Activated CD8-positive, alpha-beta memory T cell treated with anti-CD3 and anti-CD28 coated beads for 1 hour (primary cell): ENCODE measurements at places on chromosomes 7 and 10.

- DNase-seq, result no peak
These were observed 8.9 kb downstream of the PURB start for GRCh38 chr7:44876393-44876792.

DNA sequence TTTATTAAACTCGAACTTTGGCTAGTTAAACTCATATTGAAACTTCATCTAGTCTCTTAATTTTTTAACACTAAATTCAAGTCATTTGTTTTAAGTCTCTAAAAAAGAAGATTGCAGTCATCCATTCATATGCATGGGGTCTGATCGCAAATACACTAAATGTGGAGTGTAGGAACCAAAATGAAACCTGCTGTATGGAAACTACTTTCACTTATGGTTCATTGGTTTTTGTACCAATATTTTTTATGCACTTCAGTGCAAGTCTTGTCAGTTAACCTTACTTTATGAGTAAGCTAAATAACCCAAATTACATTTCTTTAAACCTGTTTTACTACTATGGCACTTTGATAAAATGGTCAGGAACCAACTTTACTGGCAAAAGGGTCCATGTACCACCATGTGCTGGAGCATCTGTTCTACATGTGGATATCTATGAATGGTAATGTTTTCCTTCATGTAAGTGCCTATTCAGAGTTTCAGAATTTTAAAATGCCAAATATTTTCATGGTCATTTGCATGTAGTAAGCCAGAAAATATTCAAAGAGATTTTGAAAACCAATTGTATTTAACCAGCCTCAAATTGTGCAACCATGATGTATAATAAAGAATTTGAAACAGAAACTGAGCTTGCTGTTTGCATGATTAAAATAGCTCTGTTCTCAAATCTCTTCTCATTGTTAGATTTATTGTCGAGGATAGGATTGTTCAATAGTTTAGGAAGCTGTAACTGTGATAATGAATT, 7.6 kb upstream of the SUPV3L1 start:
- no peak for DNase-seq

GRCh38 chr7:43584195-43584586, 1.3 kb downstream of the STK17A start:
- DNase-seq, result no peak

DNA sequence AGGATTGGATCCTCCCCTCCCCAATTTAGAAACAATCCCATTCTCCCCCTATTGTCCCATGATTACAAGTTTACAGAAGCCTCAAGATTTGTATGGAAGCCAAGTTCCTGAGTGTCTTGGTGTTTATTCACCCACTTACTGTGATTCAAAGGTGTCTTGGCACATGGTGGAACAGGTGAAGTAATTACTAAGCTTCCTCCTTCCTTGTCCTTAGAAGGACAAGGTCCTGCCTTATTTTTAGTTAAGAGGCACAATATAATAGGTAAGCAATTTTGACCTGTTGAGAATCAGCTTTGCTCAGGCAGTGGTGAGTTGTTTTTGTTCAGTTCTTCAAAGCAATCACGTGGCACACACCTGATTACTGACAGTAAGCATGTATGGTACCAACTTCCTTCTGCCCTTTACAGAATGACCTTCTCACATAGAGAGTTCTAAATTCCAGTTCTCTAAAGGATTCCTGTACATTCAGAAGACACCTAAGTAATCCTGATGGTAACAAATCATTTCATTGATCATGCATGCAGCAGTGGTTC, 60.7 kb upstream of the SLC13A1 start:
- no peak for DNase-seq

GRCh38 chr7:81887098-81888090, 117.5 kb upstream of the HGF start:
- no peak for DNase-seq

GRCh38 chr7:45937862-45938261, 16.8 kb upstream of the IGFBP3 start:
- no peak for DNase-seq

- DNase-seq, result no peak
These were observed 106.2 kb downstream of the ZFAND4 start for GRCh38 chr10:45566415-45566814.

DNA sequence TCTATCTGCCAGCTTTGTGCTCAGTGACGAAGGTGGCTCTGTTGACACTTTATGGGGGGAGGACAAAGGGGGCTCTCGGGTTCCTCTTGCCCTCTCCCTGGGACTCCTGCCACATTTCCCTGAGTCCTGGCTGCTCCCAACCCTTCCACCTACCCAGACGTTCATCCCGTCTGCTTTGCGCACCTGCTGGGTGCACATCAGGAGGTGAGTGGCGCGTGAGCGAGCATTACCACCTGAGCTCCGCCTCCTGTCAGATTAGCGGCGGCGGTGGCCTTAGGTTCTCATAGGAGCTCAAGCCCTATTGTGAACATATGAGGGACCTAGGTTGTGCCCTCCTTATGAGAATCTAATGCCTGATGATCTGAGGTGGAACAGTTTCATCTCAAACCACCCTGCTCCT, 137.2 kb downstream of the DYNC2I1 start:
- no peak for DNase-seq

- no peak for DNase-seq
These were observed 63.3 kb upstream of the CHST15 start for GRCh38 chr10:124156524-124157260.

- DNase-seq, result no peak
These were observed 181.7 kb downstream of the TCF7L2 start for GRCh38 chr10:113131613-113132261.

GRCh38 chr10:17811146-17811865, 2.2 kb downstream of the MRC1 start:
- no peak for DNase-seq

- no peak for DNase-seq
These were observed 325.6 kb downstream of the ZWINT start for GRCh38 chr10:56035489-56035888.

DNA sequence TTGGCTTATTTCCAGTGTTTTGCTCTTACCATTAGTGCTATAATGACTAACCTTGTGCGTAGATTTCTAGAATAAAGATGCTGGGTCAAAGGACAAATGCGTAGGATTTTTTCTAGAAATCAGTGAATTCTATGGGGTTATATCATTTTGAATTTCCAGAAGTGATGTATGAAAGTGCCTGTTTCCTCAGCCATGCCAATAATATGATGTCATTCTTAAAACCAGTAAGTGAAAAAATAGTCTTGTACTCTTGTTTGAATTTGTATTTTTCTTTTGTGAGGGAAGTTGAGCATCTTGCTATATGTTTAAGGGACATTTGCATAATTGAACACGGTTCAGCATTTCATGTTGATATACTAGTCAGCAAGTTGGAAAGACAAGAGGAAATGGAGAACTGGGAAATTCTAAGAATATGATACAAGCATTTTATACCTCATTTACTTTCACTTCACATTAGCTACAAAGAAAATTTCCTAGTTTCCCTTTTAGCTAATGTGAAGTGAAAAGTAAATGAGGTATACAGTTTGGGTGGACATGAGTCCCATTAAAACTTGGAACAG, 3.8 kb upstream of the DNAH11 start:
- no peak for DNase-seq

- DNase-seq, result no peak
These were observed 1.3 kb upstream of the SCRN1 start for GRCh38 chr7:29990931-29991330.
